ENCODE measurements at places on chromosomes 7 and 10.

- peak; percentile 87 for DNase-seq
Observed at GRCh38 chr10:77501152-77501845, 136.3 kb downstream of the KCNMA1 start.

- no peak for DNase-seq
Observed at GRCh38 chr10:114343623-114344505, 60.4 kb downstream of the AFAP1L2 start.

GRCh38 chr7:159004411-159004810 is 140.3 kb downstream of the VIPR2 start:
- DNase-seq, result no peak

- DNase-seq, result no peak
Observed at GRCh38 chr10:1424648-1425047, 312.7 kb downstream of the ADARB2 start.

GRCh38 chr10:47415520-47416304 is 31.6 kb upstream of the ZNF488 start:
- no peak for DNase-seq

DNA sequence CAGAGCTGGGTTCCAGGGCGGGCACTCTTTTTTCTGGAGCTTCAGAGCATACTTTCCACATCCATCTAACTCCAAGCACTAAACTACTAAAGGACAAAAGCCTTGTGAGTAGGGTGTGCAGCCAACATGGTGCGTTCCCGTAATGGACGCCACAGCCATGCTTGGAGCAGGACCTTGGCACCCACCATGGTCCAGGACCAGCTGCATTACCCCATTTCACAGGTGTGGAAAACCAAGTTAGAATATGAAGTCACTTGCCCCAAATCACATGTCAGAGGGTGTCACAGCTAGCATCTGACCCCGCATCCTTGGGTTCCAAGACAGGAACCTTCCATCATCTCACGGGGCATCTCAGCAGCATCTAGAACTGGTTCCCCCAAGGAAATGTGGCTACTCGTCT is 112.4 kb downstream of the SMURF1 start:
- DNase-seq, result no peak

GRCh38 chr10:125166658-125167057 is 6.3 kb upstream of the CTBP2 start:
- no peak for DNase-seq

- no peak for DNase-seq
Observed at GRCh38 chr7:75971309-75971960, 23.0 kb downstream of the TMEM120A start.

GRCh38 chr7:21651697-21652096 is 108.9 kb downstream of the DNAH11 start:
- no peak for DNase-seq

GRCh38 chr7:155401231-155401630 is 56.7 kb upstream of the EN2 start:
- no peak for DNase-seq

- DNase-seq, result no peak
Observed at GRCh38 chr7:100476903-100477870, 1.8 kb downstream of the TSC22D4 start.

- DNase-seq, result no peak
Observed at GRCh38 chr10:26776258-26776657, 78.8 kb downstream of the PDSS1 start.

GRCh38 chr10:106740-107139 is 28.5 kb upstream of the ZMYND11 start:
- DNase-seq, result no peak

GRCh38 chr10:5606864-5607263 is 59.5 kb downstream of the ASB13 start:
- DNase-seq, result no peak

GRCh38 chr7:155299535-155300202 is 2.0 kb downstream of the INSIG1 start:
- no peak for DNase-seq

- DNase-seq, result no peak
Observed at GRCh38 chr7:32147546-32148268, 77.5 kb upstream of the PDE1C start.

GRCh38 chr7:3076700-3077099 is 33.0 kb upstream of the CARD11 start:
- no peak for DNase-seq

DNA sequence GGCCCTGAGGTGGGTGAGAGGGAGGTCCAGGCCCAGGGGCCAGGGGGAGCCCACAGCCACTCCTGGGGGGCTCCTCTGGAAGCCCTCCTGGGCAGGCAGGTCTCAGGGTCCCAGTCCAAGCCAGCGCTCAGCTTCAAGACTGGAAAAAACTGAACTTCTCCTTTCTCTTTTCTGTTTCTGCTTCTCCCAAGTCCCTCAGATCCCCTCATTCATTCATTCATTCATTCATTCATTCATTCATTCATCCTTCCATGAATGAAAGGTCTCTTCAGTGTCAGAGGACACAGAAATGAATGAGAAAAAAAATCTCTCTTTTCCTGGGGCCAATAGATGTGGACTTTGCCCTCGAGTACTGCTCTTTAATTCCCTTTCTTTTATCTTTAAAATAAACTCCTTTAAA is 34.6 kb upstream of the PSMG3 start:
- no peak for DNase-seq

DNA sequence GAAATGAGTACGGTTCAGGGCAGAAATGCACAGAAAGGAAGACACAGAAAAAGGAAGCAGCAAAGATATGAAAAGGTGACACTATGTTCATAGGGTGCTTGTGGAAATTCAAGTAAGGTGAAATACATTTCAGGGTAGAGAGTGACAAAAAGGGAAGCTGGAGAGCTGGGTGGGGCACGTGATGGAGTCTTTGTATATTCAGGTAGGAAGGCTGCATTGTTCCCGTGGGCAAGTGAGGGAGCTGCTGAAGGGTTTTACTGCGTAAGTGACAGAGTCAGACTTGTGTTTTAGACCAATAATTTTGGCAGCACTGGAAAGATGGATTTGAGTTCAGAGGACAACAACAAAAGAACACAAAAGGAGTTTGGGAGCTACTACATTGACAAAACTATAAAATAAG is 35.3 kb upstream of the ANK3 start:
- no peak for DNase-seq

- DNase-seq, result no peak
Observed at GRCh38 chr7:142152076-142152475, 40.6 kb downstream of the MGAM2 start.

DNA sequence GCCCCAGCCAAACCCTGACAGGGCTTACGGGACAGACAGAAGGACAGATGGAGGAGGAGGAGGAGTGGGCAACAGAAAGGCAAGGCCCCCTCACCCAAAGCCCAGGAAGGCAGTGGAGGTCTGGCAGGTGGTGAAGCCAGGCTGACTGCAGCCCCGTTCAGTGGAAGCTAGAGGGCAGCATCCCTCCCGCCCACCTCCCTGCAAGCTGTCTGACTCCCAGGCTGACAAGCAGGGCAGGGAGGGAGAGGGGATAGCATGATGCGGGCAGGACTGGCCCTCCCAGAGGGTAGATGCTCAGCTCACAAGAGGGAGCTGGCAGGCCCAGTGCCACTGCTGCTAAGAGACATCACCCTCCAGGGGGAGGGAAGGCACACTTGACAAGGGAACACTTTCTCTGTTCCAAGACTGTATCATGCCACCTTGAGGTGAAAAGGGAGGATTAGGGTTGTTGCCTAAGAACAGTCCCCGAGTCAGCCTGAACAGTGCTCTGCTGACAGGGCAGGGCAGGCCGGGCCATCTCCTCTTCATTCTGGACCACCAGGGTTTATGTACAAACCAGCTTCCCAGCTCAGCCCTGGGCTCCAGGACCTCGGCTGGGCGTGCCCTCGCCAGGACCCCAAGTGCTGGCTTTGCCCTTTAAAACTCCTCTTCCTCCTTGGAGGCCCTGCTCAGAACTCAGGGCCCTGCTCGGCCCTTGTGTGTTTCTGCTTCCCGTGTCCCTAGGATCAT is 61.8 kb downstream of the RASGEF1A start:
- DNase-seq, result no peak

GRCh38 chr7:107262857-107263256 is 94.1 kb downstream of the HBP1 start:
- no peak for DNase-seq

DNA sequence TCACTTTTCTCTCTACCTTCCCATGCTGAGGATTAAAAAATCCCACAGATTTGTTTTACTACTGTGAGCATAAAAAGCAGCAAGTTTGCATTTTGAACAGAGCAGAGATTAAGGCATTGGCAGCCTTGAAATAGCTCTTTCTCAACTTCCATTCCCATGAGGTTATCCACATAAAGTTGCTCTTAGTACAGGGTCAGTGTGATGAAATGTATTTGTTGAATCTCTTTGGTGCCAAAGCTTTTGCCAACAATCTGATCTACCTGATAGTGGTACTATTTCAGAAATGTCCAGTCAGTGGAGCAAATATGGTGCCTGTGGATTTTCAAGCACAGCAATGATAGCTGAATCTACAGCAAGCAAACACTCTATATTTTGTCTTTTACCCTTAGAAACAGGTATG is 254.8 kb downstream of the INHBA start:
- no peak for DNase-seq

DNA sequence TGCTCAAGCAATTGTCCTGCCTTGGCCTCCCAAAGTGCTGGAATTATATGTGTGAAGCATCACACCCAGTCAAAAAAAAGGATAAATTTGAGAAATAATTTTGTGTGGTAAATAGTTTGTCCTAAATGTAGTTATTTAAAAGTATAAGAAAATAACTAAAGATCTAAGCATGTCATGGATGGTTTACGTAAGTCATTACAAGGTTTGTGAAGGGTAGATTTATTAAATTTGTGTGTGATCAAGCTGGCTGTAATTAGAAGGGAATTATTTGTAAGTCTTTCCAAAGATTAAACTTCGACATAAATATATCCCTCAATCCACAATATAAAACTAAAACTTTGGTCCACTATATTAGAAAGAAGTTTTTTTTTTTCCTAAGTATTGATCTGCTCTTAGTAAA is 28.6 kb downstream of the ORC5 start:
- no peak for DNase-seq

GRCh38 chr10:96746503-96746902 is 26.2 kb upstream of the PIK3AP1 start:
- no peak for DNase-seq

DNA sequence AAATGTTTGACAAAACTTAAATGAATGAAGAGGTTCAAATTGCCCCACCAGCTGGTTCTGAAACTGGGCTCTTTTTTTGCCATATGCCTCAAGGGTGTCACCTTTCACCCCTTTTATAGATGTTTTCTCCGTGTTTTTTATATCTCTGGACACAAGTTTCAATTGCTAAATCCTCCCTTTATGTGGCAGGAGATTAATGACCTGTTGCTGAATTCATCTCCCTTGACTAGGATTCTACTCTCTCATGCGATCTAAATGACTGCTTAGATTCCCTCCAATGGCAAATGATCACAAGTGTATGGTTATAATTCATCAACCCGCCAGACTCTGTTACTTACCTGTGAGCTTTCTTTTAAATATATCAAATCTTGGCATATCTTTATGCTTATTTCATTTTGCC is 677.0 kb upstream of the POT1 start:
- no peak for DNase-seq

- DNase-seq, result peak; percentile 68
Observed at GRCh38 chr7:37376386-37376785, 72.3 kb downstream of the ELMO1 start.

- DNase-seq, result no peak
Observed at GRCh38 chr10:124267231-124267885, 151.4 kb downstream of the OAT start.

DNA sequence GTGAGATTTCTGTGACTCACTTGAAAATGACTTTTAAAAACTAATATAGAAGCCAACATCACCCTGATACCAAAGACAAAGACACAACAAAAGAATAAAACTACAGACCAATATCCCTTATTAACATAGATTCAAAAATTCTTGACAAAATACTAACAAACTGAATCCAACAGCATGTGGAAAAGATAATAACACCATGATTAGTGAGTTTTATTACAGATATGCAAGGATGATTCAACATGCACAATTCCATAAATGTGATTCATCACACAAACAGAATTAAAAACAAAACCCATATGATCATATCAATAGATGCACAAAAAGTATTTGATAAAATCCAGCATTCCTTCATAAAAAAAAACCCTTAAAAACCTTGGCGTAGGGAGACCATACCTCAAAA is 6.5 kb downstream of the MGAM start:
- DNase-seq, result no peak

- no peak for DNase-seq
Observed at GRCh38 chr7:106610996-106611886, 49.7 kb downstream of the CCDC71L start.

GRCh38 chr10:130551676-130552075 is 415.5 kb downstream of the GLRX3 start:
- DNase-seq, result no peak

DNA sequence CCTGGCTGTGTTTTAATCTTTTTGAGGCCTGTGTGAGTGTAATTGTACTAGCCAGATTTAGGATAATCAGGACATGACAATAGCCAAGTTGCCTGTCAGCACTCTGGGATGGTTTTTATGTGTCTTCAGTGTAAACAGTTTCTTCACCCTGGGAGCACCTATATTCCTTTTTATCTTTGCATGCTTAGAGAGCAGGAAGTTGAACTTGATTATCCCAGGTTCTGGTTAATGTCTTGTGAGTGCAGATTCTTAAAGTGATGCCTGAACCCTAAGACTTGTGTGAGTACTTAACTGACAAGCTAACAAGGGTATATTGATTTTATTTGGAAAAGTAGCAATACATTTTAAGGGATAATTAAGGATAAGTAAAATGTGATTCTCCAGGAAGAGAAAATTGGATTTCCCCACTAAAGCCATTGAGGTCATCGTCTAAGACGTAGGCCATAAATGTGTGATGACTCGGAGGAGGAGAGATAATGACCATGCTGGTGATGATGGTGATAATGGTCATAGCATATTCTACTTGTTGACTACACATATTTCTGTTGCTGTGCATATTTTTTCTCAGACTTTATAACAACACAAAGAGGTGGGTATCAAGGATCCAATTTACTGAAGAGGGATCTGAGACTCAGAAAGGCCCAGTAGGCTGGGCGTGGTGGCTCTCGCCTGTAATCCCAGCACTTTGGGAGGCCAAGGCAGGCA is 234.7 kb downstream of the CAMK1D start:
- no peak for DNase-seq

DNA sequence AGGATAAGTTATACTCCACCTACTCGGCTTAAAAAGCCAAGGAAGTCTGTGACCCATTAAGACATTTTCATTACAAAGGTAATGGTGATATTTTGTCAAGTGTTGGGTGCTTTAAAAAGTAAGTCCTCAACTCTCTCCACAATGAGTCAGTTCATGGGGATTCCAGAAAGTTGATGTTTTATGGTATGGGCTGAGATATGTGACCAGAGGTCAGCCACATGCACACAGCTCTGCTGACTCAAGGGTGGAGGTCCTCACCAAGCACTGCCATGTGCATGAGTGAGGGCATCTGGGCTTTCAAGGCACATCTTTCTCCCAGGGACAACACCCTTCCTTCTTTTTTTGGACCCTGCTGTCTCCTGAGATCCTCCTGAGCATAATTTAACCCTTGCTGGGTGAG is 292.9 kb downstream of the PTEN start:
- no peak for DNase-seq
